ENCODE measurements at places on chromosomes 3 and 15.

DNA sequence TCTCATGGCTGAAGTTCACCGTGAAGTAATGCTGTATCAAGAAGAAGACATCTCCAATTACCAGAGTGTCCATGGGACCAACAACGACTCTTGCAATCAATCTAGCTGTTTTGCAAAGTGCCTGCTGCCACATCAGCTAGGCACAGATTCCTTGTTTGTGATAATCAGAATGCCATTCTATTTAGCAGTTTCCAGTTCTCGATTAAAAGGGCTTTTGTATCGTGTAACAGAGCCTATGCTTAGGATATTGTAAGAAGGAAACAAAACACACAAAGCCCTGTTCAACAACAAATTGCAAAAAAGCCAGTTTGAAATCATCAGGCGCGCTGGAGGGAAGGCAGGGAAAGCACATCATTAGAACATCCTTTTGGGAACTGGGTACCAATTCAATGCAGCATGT, 26.1 kb downstream of the RASGRF1 start:
- DNase-seq: no peak

DNA sequence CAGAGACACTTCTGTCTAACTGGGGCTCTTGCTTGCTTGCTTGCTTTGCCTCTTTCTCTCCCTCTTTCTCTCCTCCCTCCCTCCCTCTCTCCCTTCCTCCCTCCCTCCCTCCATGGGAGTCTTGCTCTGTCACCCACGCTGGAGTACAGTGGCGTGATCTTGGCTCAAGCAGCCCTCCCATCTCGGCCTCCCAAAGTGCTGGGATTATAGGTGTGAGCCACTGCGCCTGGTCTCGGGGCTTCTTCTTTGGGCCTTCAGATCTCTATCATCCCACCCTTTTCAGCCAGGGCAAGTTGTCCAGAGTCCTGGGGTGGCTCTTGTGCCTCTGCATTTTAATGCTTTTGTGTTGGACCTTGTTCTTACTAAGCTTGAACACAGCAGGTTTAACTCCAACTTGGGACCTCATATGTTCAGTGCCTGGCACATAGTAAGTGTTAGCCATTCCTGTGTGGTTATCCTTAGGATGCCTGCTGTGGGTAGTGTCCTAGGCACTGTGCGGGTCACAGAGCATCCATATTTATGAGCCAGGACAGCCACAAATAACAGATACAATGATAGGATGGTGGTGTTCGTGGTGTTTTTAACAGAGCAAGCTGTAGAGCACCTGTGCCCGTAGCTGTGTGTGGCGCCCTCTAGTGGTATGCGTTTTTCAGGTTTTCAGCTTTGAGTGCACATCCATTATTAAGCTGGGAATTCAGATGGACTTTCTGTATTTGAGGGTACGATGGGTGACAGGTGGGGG, 75.1 kb downstream of the CCK start:
- DNase-seq: peak; percentile 78

GRCh38 chr3:57942872-57943283, 65.3 kb upstream of the FLNB start:
- DNase-seq: no peak

- DNase-seq: no peak
Observed at GRCh38 chr15:60390231-60390630, 7.6 kb downstream of the ANXA2 start.

DNA sequence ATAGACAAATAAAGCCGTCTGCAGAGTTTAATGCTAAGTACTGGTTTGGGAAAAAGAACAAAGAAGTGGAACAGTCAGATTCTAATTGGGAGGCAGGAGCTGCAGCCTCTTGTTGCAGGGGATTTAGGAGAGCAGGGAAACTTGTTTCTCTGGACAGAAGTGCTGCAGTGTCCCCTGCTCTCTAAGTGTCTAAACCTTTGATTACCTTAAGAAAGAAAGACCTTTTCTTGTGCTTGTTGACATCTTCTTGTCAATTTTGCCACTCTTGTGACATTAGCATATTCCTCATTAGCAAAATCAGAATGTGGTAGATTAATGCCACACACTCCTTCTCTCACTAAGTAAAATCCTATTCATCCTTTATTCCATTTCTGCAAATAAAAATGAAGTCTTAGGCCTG, 38.8 kb downstream of the TRAT1 start:
- DNase-seq: no peak

DNA sequence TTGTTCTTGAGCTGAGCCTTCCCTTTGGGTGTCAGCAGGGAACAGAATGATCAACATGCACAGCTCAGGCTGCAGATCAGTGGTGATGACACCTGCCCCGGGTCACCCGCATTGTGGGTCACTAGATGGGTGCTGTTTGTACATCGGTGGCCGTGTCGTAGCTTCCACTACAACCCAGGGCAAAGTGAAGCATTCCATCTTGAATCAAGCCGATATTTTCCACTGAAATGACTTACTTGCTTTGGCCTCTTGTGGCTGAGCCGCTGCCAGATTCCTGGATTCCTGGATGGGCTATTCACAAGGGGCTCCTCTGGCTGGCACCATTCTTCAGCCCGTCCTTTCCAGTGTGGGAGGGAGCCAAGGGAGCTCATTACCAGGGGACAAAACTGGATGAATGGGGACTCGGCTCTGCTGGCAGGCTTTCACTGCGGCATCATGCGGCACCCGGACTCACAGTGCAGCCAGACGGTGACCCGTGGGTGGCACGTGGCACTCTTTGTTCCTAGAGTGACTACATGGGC, 65.6 kb downstream of the SLCO3A1 start:
- DNase-seq: no peak

GRCh38 chr3:142897807-142898206, 8.9 kb upstream of the PCOLCE2 start:
- DNase-seq: no peak

DNA sequence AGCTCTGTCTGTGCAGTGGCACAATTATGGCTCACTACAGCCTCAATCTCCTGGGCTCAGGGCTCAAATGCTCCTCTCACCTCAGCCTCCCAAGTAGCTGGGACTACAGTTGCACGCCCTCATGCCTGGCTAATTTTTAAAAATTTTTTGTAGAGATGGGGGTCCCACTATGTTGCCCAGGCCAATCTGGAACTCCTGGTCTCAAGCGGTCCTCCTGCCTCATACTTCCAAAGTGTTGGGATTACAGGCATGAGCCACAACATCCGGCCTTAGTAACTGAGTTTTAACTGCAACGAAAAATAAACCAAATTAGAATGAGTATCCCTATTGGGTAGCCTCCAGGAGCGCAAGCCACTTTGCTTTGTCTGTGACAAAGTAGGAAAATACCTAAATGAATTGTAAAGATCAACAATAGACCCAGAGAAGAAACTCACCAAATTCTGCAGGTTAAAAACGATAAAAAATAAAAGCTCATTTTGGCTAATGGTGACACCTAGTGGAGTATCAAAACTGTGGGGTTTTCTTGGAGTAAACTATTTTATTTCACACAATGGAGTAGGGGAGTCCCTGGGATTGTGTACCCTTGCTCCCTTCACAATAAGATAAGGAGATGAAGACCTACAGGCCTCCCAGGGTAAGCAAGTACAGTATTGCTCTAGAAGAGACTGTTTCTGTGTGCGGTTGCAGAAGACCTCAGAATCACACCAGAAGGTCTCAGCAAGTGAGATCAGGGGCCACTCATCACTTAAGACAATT, 21.0 kb upstream of the CA12 start:
- peak; percentile 77 for DNase-seq

DNA sequence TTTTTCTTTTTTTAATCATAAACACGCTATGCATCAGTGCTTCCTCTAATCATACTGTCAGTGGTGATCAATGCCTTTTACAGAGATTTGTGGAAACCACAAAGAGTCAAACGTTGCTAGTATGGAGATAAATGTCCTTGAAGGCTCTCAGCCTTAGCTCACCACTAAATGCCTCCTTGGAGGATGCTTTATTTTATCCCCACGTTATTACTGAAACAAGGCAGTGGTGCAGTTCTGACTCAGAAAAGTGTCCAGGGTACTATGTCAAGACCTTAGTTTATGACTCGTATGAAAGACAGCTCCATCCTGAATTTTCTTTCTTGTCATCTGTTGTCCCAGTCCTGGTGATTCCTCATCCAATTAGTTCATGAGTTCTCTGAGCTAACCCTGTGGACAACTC, 1146.7 kb downstream of the IGSF11 start:
- no peak for DNase-seq

GRCh38 chr15:49900903-49901235, 218.2 kb downstream of the ATP8B4 start:
- DNase-seq: no peak

- no peak for DNase-seq
Observed at GRCh38 chr3:15528854-15529537, 7.5 kb upstream of the COLQ start.

DNA sequence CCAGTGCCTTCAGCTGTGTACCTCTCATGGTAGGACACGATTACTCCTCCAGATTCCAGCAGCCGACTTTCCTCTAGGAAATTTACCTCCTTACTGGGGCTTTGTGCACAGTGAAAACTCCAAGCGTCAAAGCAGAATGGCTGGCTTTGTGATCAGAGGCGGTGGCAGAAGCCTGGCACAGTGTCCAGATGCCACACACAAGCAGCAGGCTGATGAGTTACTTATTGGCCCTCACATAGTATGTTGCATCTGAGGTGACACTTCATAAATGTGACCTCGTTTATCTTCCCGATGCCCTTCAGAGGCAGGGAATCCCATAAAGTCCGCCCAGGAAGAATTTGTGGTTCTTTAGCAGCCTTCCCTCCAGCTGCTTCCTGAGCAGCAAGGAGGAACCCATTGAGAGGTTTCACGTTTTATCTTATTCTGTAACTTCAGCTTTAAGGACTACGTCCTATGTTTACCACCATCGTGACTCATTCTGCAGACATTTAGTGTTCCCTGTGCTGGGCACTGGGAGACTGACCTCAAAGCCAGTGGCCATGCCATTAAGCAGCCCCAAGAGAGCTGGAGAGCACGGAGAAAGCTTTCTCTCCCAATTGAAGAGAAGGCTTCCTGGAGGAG, 107.1 kb upstream of the C15orf61 start:
- DNase-seq: no peak

- DNase-seq: no peak
Observed at GRCh38 chr3:49461443-49462171, 8.5 kb upstream of the DAG1 start.

DNA sequence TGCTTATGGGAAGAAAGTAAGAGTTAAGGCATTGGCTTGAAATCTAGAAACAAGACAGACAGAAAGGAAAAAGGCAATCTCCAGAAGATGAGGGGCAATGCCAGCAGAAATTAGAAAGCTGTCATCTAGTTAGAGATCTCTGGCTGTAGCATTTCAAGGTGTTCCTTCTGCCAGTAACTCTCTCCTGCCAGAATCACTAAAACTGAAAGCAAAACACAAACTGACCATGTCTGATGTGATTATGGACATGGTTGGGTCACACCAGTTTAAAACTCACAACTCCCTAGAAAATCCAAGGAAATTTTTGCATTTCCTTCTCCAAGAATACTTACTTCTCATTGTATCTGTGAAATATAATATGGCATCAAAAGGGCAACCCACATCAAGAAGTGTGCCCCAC, 82.9 kb downstream of the LDHAL6B start:
- no peak for DNase-seq

GRCh38 chr15:30041868-30042267, 40.9 kb upstream of the GOLGA8J start:
- DNase-seq: no peak

DNA sequence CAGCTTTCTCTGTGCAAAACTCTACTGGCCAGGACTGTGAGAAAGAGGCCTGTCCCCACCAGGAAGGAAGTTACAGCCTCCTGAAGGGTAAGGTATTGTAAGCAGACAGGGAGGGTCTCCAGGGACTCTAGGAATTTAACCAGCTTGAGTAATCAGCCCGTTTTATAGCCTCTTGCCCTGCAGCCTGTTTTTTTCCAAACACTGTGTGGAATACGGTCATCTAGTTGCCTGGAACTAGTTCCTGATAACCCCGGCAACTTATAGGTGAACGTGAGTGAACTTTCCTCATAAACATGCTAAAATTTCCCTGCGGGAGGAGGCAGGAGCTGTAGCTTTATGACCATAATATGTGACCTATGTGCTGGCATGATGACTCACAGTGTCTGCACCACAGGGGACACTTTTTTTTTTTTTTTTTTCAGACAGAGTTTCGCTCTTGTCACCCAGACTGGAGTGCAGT, 60.1 kb upstream of the DAZL start:
- DNase-seq: no peak

- DNase-seq: no peak
Observed at GRCh38 chr15:95350908-95351307, 979.6 kb upstream of the NR2F2 start.

- no peak for DNase-seq
Observed at GRCh38 chr3:24451461-24452099, 43.1 kb downstream of the THRB start.

DNA sequence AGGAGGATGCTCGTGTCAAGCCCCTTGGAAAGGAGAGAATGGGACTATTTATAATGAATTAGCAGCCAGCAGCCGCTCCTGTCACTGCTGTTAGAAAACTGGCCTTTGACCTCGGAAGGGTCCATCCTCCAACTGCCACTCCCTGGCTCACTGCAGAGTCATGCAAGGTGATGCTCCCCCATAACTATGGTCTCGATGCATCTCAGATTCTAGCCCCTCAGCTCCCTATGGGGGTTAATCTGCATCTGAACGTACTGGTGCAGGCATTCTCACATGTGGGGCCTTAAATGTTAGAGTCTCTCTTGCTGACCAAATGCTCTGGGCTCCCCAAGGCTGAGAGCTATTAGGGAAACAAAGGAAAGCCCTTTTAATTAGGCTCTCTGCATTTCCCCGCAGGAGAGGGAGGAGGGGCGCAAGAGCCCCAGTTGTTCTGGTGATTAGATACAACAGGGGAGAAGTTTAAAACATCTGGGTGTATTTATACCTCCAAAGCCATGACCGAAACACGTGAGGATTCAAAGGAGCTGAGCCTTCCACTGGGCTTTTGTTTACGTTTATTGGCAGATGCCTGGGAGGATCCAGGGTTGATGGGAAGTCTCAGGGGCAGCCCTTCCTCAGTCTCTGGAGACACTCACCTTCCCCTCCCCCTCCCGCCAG, 182.5 kb downstream of the OPA1 start:
- no peak for DNase-seq

DNA sequence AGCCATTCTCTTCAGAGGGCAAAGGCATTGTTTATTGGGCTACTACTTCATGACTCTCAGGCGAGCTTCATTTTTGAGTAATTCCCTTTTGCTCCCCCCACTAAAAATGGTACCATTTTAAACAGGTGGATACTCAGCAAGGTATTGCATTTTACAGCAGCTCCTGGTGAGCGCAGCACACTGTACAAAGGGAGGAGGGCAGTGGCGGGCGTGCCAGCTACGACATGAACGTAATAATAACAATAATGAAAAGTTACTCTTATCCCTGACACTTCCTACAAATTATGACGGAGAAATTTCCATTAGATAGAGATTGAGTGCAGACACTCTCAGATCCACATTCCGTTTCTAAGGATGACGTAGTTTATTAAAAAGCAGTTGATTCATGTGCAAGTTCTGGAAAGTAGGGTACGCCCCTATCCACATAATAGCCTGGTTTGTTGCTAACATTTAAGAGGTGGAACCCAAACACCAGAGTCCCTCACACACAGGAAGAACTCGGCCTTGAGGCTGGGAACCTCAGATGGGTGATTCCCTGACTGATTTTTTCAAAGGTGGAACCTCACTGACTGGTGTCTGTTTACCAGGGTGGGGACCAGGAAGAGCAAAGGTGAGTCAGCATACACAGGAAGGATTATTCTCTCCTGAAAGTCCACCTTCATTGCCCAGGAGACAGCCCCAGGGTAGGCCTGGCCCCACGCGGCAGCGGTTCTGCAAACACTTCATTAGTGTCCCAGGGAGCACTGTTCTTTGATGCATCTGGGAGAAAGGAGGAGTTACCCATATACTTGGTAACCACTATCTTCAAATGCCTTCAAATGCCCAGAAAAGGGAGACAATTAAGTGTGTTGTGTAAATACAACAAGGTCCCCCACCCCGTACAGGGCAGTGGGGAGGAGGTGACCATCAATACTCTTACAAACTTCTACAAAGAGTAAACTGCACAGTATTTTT, 69.9 kb downstream of the LDHAL6B start:
- no peak for DNase-seq
